ENCODE measurements at places on chromosomes 7 and 10.

- no peak for DNase-seq
These were observed 9.0 kb upstream of the ARPC1B start for GRCh38 chr7:99365318-99366141.

- no peak for DNase-seq
These were observed 2.1 kb downstream of the ADD3 start for GRCh38 chr10:110009736-110010475.

- no peak for DNase-seq
These were observed 70.1 kb downstream of the UBE3C start for GRCh38 chr7:157208571-157209413.

DNA sequence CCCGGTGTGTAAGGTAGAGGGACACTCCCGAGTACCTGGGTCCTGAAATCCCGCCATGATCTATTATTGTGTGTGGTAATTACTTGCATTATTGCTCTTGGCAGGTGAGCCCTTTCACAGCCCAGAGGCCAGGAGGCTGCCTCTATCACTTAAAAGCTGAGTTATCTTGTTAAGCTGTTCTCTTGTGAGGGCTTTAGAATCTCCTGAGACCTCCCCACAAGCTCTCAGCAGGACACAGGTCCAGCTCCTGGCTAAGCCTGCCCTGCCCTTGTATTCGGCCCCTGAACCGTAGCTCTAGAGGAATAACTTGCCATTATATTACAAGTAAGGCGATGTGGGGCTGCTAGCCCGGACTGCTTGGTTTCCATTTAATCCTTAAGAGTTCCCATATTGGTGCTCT lies 13.9 kb downstream of the SND1 start:
- DNase-seq = no peak

- no peak for DNase-seq
These were observed 124.5 kb downstream of the TMEM178B start for GRCh38 chr7:141198194-141198958.

DNA sequence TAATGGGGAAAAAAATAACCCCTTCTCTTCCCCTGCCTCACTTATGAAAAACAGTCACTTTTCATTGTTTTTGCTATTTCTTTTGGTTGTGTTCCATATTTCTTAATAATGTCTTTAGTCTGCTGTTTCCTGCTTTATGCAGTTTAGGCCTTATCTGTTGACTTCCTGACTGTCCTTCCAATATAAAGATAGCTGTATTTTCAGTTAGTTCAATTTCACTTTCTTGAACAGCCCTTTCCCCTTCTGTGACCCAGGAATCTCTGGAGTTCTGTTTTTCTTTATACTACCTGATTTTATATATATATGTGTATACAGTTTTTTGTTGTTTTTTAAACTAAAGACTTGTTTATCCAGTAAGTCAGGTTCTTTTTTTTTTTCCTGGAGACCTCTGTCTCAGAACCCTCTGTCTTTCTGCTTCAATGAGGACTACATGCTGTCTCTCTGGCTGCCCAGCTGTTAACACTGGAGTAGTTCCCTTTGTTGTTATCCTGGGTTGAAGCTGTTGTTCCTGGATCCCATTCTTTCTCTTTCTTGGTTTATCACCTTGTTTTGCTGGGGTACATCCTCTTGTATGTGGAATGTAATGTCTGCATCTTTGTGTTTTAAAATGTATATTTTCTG lies 87.2 kb downstream of the GSDME start:
- DNase-seq = no peak

- DNase-seq = no peak
These were observed 46.2 kb downstream of the COL13A1 start for GRCh38 chr10:69847883-69848282.

DNA sequence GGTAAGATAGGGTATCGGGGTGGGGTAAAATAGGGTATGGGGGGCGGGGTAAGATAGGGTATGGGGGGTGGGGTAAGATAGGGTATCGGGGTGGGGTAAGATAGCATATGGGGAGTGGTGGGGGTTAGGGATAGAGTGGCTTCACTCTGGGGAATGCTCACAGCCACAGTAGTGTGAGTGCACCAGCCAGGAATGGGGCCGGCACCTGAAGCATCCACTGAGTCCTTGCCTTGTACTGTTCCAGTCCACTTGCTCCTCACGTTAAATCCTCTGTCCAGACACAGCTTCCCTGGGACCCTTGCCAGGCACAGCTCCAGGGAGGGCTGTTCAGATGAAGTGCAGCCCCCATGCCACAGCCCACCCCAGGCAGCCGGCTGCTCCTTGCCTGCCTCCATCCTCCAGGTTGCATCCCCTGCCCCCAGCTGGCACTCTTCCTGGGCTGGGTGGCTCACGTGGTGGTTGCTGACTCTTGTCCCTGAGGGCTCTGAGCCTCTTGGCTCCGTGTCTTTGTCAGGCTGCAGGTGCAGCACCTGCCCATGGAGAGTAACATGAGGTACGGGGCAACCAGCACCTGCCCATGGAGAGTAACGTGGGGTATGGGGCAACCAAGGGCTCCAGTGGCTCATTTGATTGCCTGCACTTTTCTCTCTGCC lies 268.4 kb downstream of the TCERG1L start:
- DNase-seq = no peak

- no peak for DNase-seq
These were observed 1064.6 kb upstream of the LRRTM3 start for GRCh38 chr10:65861249-65861648.

Measured in NCI-H1092 (cell line).